Activated T-cell treated with anti-CD3 and anti-CD28 coated beads for 4 hours (primary cell): ENCODE measurements at places on chromosomes 6 and 20.

GRCh38 chr6:151018046-151018445 lies 152.5 kb downstream of the MTHFD1L start:
- no peak for DNase-seq

GRCh38 chr20:56358070-56358469 lies 704 bp upstream of the FAM210B start:
- no peak for DNase-seq

DNA sequence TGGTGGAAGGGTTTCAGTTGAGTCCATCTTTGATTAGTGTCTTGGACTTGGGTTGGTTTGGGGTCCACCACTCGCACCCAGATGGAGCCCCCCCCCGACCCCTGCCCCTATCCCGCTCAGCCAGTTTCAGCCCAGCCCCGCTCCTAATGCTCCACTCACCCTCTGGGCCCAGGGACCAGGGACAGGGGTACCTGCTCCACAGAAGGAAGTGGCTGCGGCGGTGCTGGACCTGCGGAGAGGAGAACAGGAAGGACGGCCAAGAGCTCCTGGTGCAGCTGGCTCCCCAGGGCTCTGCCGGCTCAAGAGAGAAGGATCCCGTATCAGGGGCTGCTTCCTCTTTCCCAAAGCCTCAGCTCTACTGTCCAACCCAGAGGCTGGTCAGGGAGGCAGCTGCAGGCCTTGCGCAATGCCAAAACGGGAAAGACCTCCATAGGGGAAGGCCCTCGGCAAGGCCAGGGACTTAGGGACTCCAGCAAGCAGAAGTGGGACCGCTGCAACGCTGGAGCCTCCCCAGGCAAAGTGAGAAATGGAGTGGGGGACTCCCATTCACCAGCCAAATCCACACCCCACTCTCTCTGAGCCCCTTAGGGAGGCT lies at the start of gene SIGLEC1:
Gene SIGLEC1 (minus strand): TSS at position 322 of the 595 bp plus-strand sequence. CDS start 5,472 bp downstream, outside the sequence.
- DNase-seq, result no peak

DNA sequence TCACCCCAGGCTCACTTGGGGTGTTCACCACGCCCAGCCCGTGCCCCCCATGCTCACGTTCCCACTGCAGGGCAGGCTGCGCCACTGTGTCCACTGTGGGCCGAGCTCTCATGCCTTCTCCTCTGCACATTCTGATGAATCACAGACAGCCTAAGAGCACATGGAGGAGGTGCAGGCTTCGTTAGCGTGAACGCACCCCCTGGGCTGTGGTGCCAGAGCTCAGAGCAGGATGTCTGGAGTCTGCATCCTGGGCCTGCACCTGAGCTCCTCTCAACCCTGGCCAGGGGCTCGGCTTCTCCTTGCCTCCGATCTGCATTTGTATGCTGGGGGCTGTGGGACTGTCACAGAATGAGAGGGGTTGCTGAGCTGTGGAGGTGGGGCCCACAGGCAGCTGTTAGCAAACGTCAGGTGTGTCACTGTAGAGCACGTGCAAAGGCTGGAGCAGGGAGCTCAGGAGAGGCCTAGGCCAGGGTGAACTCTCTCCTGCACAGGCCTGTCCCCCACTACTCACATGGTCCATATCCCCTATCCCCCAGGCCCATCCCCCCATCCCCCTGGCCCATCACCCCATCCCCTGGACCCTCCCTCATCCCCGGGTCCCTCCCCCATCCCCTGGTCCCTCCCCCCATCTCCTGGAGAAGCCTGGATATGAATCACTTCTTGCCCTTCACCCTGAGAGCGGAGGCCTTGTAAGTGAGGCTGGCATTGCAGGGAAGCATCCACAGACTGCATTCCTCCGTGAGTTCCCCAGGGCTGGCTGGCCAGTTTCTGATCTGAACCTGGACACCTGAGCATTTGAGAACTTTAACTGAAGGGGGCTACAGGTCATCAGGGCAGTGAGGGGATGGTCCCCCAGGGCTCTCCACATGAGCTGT lies 309.5 kb downstream of the TAF4 start:
- DNase-seq, result no peak

DNA sequence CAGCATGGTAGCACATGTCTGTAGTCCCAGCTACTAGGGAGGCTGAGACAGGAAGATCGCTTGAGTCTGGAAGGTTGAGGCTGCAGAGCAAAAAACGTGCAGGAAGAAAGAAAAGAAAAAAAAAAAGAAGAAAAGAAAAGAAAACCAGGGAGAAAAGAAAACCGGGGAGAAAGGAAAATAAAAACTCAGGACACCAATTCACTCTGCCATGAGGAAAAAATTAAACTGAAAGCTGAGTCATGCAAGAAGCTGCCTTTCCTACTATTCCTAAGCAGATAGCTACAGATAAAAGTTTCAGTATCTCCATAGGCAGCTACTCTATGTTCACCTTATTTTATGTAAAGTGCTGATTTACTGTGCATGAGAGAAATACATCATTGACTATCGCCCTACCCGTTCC lies 10.5 kb downstream of the PTGIS start:
- DNase-seq, result no peak

DNA sequence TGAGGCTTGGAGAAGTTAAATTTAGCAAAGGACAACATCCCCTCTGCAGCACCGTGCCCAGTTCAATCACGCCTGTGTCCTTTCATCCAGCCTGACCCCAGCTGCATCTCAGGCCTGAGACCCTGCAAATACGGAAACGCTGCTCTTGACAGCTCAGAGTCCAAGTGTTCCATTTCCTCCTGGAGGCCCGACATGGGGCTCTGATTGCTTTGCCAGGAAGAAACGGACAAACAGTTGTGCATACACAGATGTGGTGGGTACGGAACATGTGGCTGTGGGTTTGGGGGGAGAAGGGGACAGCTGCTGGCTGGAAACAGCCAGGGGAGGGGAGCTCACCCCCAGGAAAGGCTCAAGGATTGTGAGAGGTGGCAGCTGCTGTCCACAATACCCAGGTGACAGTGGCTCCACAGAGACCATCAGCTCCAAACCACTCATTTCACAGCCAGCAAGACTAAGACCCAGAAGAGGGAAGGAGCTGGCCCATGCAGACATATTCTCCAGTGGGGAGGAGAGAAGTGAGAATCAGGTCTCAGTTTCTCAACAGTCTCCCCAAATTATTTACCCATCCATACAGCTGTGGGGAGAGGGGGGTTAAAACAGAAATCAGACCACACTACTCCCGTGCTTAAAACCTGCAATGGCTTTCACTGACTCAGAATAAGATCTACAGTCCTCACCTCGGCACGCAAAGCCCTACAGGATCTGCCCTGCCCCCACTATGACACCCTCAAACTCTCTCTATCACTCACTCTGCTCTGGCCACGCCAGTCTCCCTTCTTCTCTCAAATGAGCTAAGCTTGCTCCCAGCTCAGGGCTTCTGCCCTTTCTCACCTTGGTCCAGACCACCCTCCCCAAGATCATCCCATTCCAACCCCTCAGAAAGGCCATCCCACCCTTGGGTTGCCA lies 89.1 kb downstream of the PREX1 start:
- DNase-seq, result no peak

DNA sequence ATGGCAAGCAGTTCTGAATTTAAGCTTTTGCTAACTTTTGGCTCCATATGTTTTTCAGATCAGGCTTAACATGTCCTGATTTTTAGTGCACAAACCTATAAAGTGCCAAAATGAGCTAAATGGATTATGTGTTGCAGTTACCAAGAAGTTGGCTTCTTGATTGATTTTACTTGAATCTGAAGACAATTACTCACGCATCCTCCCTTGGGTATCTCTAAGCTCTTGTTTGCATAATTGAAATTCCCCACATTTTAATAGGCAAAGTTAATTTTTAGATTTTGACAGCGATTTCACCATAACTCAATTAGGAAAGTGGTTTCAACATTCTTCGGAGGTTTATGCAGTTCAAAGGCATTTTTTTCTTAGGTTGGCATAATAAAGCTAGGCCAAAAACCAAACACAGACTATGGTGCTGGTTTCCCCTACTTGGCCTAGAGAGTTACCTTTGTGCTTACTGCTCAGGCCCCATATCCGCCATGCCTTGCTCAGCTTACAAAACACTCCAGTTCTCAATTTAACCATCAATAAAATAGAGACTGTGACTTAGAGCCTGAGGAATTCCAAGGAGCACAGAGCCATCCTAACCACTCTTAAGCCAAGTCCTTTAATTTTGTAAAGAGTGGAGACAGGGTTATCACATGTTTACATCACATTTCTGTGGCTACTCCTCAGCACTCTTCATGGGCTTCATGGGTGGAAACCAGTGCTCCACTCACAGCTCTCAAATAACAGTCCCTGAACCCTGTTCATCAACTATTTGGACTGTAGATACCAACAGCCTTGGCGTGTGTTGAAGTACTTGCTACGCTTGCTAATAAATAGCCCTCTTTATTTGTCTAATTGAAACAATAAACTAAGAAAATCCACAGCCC lies 32.1 kb downstream of the LAMA4 start:
- no peak for DNase-seq

DNA sequence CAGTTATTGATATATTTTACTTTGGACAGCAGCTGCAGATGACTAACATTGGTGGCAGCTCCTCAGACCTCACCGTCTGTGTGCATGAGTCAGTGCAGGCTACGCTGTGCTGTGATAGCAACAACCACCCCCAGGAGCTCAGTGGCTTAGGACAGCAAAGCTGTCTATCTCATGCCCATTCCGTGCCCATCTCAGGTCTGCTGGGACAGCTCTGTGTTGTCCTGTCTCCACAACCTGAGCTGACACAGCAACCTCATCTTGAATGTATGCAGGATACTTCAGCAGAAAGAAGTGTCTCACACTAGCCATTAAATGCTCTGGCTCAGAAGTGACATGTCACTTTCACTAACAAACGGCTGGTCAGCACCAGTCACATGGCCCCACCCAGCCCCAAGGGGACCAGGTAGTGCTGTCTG lies 47.7 kb downstream of the BANF2 start:
- DNase-seq, result no peak

GRCh38 chr6:41688256-41688965 lies 47.0 kb downstream of the TFEB start:
- no peak for DNase-seq

DNA sequence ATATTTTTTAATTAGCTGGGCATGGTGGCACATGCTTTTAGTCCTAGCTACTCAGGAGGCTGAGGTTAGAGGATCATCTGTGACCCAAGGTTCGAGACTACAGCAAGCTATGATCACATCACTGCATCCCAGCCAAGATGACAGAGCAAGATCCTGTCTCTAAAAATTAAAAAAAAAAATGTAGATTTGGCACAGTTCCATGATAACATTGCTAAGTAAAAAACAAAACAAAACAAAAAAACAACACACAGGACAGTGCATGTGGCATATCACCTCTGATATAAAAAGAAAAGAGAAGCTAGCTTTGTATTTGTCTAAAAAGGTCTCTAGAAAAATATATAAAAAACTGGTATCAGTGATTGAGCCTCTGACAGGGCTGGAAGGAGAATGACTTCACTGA lies 24.6 kb downstream of the RNF24 start:
- DNase-seq, result no peak

GRCh38 chr20:58603721-58604120 lies 47.4 kb upstream of the STX16 start:
- no peak for DNase-seq

DNA sequence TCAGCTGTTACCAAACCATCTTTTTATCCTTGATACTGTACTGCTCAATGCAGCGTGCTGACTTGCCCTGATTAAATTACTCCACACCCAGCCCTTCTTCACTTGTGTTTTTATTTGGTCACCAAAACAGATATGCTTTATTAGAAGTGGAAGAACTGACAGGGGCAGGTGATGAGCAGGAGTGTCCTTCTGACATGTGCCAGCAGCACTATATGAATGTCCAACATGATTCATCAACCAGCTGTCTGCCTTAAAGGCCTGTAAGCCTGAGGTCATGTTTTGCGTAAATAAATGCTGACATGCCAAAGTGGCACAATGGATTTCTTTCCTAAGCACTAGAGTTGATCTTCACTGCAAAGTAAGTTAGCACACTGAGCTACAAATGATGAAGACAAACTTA lies 15.4 kb downstream of the POPDC3 start:
- no peak for DNase-seq

DNA sequence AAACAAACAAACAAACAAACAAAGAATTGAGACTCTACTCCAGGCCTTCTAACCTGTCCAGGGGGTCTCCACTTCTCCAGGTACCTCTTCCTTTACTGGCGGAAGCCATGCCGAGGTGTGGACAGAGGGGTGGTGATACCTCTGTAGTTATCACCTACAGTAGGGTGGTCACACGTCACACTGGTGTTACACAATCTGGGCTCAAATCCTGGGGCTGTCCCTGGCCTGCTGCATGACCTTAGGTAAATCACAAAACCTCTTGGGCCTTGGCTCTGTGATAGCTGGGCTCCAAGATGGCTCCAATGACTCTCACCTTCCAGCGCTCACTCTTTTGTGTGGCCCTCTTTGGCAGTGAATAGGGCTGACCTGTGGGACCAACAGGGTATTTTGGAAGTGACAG lies 76.8 kb upstream of the ZNFX1 start:
- no peak for DNase-seq

- no peak for DNase-seq
Observed at GRCh38 chr6:41824571-41825569, 37.4 kb downstream of the TOMM6 start.

DNA sequence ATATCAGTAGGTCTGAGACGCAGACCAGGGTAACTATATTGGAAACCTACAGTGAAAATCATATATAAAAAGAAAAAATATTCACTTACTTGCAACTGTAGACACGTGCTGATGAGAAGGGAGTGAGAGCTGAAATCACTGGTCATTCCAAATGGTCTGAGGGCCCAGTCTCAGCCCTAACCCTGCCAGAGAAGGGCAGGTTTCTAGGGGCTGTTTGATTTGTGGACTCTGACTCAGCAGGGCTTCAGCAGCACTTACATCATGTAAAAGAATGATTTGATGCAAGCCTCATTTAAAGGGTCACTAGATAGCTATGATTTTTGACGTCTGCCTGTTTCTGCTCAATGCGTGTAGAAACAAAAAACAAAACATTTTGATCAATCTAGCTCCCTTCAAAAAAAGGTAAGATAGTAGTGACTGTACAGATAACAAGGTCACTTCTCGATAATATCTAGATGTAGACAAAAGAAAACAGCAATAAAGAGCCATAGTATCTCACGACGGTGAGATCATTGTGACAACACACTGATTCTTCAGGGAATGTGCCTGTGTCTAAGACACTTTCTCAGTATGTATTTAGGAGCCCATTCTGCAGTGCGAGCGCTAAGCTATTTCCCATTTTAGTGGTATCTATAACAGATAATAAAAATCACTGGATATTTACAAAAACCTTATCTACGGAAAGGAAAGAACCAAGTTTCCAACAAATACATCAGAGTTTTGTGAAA lies 307.2 kb downstream of the HIVEP2 start:
- DNase-seq, result no peak

DNA sequence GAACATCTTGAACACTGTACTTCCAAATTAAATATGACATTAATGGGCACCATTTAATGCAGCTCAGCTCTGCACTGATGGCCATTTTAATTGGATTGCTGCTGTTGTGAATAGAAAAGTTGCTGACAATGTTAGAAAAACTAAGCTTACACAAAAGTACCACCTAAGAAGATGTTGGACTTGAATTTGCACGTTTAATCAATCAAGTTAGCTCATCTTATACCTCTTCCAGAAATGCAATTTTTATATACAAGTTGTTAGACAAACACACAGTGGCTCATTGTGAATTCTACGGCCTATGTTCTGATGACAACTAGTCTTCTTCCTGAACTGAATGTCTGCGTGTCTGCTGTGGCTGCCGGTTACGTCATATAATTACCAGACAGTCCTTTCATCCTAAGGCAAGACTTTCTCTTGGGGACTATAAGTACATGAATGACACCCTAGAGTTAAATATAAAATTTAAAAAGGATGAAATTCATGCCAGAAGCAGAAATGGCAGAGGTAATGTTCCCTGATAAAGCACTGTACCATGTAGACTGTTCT lies 330.2 kb downstream of the EPM2A start:
- no peak for DNase-seq
